ENCODE measurements at places on chromosomes 2 and 18. TPM values are rescaled to one million over a fixed set of nuclear protein-coding genes. Genes with fewer than 3 reads are reported as not detected.

BOLL gene
- total RNA-seq = not detected

DNA sequence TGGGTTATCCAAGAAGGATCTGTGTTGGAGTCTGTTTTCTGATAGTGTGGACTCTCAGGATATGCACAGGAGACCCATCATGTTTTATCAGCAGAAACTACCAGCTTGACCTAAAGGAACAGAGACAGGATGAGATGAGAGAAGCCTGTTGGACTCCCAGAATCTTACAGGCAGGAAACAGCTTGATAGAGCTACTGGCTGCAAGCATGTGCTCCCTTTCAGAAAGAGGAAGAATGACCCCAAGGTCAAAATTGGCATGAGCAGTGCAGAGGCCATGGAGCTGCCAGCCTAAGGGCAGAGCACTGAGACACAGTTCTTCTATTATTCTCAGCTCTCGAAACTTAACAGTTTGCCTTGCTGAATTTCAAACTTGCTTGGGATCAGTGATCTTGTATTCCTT is 135.2 kb upstream of the NFATC1 start:
- DNase-seq = no peak

GRCh38 chr2:178949584-178949983 is 100.4 kb downstream of the CCDC141 start:
- no peak for DNase-seq

- no peak for DNase-seq
These were observed 73.3 kb upstream of the KLF7 start for GRCh38 chr2:207238831-207239701.

- no peak for DNase-seq
These were observed 8.8 kb upstream of the EIF2AK3 start for GRCh38 chr2:88636026-88636425.

- no peak for DNase-seq
These were observed 42.0 kb downstream of the CCDC150 start for GRCh38 chr2:196681510-196681909.

IWS1 gene
- total RNA-seq = 24.9 TPM

DNA sequence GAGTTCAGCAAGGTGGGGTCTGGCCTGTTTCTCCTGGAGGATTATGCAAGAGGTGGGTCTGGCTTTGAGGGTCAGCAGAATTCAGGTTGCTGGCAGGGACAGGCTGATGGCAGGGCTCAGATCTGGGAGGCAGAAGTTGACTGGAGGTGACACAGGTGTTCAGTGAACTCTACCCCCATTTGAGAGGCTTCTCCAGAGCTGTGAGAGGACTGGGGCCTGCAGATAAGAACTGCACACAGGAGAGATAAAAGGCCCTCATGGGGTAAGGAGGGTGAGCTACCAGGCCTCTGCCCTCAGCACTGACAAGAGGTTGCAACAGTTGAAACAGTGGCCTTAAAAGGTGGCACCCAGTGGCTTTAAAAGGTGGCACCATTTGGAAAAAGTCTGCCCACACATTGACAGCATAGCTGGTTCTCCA is 13.1 kb downstream of the MOCOS start:
- no peak for DNase-seq

- no peak for DNase-seq
These were observed 202.9 kb upstream of the SP5 start for GRCh38 chr2:170512266-170512665.

GRCh38 chr2:147846412-147847081 is 1.7 kb downstream of the ACVR2A start:
- no peak for DNase-seq

DNA sequence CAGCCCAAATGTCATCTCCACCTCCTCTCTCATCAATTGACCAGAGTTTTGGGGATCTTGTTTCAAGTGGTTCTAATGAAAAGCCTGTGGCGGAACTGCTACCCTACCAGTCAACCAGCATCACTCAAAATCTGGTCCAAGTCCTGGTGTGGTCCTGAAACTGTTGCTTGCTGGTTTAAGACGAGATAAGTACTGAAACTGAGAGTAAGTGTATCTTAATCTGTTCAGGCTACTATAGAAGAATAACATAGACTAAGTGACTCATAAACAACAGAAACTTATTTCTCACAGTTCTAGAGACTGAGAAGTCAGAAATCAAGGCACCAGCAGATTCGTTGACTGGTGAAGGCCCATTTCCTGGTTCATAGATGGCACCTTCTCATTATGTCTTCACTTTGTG is 879 bp upstream of the GALNT5 start:
- DNase-seq = no peak

DNA sequence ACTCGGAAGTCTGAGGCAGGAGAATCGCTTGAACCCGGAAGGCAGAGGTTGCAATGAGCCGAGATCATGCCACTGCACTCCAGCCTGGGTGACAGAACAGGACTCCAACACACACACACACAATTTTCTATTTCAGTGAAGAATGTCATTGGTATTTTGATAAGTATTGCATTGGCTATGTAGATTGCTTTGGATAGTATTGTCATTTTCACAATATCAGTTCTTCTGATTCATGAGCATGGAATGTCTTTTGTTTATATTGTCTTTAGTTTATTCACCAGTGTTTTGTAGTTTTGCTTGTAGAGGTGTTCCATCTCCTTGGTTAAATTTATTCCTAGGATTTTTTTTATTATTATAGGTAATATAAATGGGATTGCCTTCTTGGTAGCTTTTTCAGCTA is 693.4 kb upstream of the SYT4 start:
- DNase-seq = no peak
